ENCODE measurements at places on chromosomes 13 and 19. TPM values are rescaled to one million over a fixed set of nuclear protein-coding genes. Genes with fewer than 3 reads are reported as not detected.

The FREM2 gene
- not detected for total RNA-seq

- no peak for DNase-seq
Measured at GRCh38 chr19:14545716-14546082, 16.3 kb downstream of the TECR start.

The PRODH2 gene
- total RNA-seq: not detected

GRCh38 chr13:38002606-38003005, 133.0 kb upstream of the TRPC4 start:
- DNase-seq: no peak

DNA sequence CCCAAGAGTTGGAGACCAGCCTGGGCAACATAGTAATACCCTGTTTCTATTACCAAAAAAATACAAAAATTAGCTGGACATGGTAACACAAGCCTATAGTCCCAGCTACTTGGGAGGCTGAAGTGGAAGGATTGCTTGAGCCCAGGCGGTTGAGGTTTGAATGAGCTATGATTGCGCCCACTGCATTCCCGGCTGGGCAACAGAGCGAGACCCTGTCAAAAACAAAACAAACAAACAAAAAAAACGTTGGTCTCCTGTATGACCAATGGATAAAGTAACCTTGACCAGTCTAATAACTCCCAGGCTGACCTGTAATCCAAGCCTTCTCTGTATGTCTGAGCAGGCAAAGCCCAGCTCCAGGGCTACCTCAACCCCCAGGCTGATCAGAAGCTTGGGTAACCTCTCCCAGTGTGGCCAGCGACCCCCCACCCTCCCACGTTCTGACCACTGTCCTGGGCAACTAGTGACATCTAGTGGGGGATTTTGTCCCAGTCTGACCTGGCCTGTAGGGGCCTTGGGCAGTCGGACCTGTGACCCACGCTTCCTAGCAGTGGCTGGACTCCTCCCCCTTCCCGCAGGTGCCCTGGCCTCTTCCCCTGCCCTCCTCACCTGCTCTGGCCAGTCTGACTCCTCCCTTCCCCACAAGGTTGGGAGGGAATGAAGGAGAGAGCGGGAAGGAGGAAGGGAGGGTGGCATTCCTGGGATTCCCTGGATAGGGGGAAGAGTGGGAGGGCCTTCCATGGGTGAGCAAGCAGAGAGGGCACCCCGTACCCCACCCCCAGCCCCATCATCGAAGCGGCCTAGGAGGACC, 1.0 kb upstream of the BCAM start:
- no peak for DNase-seq

The LYPD5 gene
- total RNA-seq: 0.58 TPM

DNA sequence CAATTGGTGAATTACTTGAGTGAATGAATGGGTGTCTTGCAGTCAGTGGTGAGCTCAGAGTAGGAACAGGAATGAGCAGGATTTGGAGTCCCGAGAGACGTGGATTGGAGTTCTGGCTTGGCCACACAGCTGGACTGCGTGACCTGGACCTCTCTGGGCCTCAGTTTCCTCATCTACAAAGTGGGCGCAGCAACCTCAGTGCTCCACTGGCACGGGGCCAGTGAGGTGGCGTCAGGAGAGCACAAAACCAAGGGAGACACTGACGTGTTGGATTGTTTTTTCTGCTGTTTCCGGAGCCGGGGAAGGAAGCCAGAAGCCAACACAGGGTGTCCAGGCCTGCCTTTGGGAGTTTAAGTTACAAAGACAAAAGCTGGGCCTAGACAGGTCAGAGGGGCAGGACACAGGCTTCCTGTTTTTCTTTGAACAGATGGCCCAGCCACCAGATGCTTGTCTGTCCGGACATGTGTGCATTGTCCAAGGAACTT, 6.5 kb upstream of the DOCK6 start:
- DNase-seq: no peak

GRCh38 chr19:31351855-31352195, 2.6 kb upstream of the TSHZ3 start:
- DNase-seq: no peak

The BEST2 gene
- not detected for total RNA-seq

DNA sequence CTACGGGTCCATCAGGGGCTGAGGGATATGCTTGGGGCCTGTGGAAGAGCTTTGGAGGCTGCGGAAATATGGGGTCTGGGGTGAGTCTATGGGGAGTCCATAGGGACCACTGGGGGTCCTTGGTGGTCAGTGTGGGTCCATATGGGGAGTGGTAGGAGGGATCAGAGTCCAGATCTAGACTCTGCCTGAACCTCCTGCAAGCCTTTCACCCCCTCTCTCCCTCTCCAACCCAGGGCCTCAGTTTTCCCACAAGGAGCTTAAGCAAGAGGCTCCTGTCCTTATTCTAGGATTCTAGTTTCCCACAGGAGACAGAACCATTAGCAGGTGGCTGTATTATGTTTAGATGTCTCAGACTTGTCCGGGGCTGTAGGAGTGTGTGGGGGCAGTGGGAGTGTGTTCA, 161.9 kb upstream of the TSHZ3 start:
- DNase-seq: no peak

- DNase-seq: peak; percentile 68
Measured at GRCh38 chr19:13430790-13431582, 75.3 kb downstream of the CACNA1A start.

The PPM1N gene
- 4.5 TPM for total RNA-seq

DNA sequence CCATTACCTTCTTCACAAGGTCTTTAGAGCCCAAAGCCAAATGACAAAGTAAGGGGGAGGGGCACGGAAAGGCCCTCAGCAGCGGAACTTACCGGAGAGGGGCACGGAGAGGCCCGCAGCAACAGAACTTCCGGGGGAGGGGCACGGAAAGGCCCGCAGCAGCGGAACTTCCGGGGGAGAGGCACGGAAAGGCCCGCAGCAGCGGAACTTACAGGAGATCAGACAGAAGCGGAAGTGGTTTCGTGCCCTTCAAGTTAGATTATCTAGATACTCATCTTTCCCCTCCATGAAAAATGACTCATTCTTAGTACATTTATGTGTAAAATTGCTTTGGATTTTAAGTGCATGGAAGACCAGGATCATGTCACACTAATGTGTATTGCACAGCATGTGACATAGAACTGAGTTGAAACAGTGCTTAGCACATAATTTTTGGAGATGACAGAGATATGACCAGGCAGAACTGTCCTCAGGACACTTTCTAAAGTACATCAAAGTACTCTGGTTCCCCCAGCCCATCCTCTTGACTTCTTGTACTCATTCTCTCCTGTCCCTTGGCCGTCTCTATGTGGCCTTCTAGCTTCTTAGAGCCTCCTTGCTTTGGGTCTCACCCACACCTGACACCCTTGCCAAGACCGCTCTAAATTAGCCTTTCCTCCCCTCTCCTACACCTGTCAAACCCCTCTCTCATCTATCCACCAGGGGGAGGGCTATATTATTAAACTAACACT, 25.7 kb upstream of the TPTE2 start:
- DNase-seq: peak; percentile 90

DNA sequence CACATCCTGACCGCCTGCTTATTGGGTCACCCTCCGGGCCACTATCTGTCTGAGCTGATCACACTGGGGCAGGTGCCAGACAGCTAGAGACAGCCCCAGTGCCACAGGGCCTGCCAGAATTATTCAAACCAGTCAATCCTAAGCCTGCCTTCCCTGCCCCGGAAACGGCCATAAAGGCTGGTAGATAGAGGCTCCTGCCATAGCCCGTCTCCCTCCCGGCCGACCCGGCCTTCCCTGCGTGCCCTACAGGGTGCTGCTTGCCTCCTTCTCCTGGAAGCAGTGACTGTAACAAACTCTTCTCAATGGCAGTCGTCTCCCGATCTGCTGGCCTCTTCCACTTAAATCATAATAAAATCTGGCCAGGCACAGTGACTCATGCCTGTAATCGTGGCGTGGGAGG, 158.6 kb upstream of the SOX1 start:
- peak; percentile 2 for DNase-seq

GRCh38 chr13:96492766-96493165, 402.9 kb downstream of the HS6ST3 start:
- no peak for DNase-seq

DNA sequence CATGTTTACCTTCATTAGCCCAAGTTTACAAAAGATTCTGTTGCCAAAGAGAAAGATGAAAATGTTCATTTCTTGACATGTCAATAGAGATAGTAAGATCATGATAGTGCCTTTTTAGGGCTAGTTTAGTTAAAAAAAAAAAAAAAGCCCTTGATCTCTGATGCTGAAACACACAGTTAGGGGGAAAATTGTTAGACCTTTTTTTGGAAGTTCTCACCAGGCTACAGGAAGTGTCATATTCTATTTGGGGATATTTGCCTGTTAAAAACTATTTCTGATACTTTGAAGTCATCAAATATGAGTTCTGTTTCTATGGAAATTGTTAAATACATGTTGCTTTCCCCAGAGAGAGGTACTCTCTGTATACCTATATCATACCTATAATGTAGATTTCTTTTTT, 21.6 kb downstream of the SLAIN1 start:
- DNase-seq: no peak

DNA sequence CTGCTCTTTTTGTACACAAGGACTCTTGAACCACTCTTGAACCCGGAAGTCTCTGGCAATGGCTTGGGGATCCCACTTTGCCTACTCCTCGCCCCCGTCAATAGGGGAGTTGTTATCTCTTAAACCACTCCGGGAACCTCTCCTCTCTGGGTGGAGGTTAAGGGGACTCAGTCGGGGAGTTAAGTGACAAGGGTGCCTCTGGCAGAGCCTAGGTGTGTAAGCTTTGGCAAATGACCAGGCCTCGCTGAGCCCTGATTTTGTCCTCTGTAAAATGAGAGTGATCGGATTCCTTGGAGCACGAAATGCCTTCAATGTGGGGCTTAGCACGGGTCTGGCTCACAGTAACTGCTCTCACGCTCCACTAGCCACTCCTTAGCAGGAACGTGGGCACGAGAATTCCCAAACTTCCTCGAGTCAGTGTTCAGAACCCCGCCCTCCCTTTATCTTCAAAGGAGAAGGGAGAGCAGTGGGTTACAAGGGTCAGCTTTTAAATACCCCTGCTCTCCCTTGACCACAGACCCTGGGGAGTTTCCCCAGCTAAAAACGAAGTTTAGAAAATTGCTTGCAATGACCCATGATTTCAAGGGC, 193.3 kb downstream of the KATNAL1 start:
- DNase-seq: no peak

DNA sequence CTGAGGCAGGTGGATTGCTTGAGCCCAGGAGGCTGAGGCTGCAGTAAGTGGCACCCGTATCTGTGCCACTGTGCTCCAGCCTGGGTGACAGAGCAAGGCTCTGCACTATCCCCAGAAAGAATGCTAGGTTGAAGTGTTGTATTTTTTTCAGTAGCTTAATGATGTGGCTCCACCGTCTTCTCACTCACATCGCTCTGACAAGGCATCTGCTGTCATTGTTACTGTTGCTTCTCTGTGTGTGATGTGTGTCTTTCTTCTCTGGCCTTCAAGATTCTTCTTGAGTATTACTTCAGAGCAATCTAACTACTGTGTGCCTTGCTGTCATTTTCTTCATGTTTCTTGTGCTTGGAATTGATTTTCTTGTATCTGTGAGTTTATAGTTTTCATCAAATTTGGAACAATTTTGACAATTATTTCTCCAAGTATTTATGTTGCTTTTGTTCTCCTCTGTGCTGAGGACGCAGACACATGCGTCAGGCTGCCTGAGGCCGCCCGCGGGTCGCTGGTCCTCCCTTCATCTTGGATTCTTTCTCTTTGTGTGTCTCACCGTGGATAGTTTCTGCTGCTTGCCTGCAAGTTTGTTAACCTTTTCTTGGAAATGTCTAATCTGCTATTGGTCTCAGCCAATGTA, 10.8 kb downstream of the ADPRHL1 start:
- no peak for DNase-seq

The ERICH6B gene
- not detected for total RNA-seq

- DNase-seq: no peak
Measured at GRCh38 chr13:85864963-85865530, 65.8 kb upstream of the SLITRK6 start.

The CLIP3 gene
- total RNA-seq: 1.1 TPM

DNA sequence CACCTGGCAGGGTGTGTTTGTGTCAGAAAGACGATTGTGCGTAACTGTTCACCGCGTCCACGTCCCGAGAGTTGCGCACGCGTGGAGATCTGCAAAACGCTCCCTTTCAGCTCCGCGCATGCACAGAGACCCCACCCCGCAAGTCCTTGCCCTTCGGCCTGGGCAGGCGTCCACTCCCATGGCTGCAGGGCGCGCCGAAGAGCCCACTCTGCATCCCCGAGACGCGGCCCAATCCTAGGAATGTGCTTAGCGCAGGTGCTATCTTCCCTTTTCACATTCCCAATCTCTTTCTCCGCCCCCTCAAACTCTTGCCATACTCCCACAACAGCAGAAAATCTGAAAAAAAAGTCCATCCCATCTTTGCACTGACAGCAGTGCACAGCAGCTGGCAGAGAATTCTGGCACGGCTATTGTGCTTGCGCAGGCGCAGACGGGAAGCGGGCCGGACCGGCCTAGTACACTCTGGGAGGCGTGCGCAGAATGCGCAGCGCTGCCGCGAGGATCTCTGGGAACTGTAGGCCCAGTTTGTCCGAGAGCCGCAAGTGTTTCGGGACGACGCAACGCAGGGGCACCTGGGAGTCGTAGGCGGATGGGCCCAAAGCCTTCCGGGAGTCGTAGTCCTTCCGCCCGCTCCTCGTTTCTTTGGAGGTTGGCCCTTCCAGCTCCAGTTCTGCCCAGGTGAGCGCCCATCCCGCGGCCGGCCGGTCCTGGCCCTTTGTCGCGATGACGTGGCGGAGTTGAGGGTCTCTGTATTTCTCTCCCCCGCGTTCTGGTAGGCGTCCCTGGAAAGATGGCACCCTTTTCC, 23.1 kb downstream of the ZNF175 start:
- peak; percentile 98 for DNase-seq

The CYP2F1 gene
- not detected for total RNA-seq

- no peak for DNase-seq
Measured at GRCh38 chr13:109867766-109868165, 81.4 kb upstream of the IRS2 start.

DNA sequence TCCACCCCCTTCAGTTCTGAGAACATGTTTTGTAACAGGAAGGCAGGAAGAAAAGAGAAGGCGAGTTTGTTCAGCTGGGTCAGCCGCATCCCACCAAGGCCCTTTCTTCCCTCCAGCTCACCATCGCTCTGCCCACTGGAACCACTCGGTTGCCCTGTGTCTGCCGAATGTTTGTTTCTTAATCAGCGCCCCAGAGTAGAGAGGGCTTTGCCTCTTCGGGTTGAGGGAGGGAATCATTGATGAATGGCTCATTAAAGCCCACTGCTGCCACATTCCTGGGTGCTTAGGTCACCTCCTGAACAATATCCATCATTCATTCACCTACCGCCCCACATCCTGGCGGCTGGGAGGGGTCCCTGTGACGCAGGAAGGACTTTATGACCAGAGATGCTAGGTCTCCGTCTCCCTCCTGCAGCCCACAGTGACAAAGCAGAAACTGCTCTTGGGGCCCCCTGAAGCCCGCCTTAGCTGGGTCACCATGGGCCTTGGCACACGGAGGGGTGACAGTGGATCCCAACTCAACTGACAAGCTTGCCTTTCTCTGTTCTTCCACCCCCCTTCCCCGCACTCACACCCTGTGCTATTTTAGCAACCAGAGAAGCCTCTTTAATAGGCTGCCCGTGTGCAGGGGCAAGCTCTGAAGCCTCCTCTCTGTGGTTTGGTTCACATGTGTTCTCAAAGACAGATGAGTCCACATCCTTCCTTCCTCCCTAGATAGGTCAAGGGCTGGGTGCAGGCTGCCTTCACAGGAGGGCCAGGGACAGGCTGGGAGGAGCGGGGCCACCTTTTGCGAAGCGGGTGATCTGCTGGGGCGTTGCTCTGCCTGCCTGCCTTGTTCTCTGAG, 46.2 kb downstream of the ACTN4 start:
- peak; percentile 81 for DNase-seq

The KCNRG gene
- 0.21 TPM for total RNA-seq
